ENCODE measurements at places on chromosomes 16 and 17. TPM values are rescaled to one million over a fixed set of nuclear protein-coding genes. Genes with fewer than 3 reads are reported as not detected.
A peak's percentile ranks its signal among the peaks of the same experiment; 100 is the strongest.

MRPL10 gene
- 61.6 TPM for polyA plus RNA-seq

HSD17B1 gene
- polyA plus RNA-seq: 0.97 TPM

CHCT1 gene
- not detected for polyA plus RNA-seq

SLFN13 gene
- polyA plus RNA-seq: 37.5 TPM

MYH8 gene
- not detected for polyA plus RNA-seq

TMEM235 gene
- 9.8 TPM for polyA plus RNA-seq

GRCh38 chr17:70120425-70120824 lies 45.4 kb downstream of the KCNJ16 start:
- DNase-seq: no peak

DNA sequence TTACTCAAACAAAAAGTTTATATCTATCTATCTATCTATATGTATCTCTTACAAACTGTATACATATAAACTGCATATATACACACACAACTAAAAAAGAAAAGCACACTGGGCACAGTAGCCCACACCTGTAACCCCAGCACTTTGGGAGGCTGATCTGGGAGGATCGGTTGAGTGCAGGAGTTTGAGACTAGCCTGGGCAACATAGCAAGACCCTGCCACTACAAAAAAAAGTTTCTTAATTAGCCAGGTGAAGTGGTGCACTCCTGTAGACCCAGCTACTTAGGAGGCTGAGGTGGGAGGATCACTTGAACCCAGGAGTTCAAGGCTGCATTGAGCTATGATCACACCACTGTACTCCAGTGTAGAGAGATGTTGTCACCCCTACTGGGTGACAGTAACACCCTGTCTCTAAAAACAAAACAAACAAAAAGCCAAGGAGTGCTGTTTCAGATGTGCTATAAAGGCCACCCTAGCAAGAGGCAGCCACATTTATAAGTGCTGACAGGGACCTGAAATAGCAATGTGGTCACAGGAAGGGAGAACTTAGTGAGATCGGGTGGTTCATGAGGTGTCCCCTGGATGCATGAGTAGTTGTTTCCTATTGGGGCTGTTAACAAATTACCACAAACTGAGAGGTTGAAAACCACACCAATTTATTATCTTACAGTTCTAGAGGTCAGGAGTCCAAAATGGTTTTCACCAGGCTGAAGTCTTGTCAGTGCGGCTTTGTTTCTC lies 4.8 kb downstream of the CD2BP2 start:
- DNase-seq: no peak

DNA sequence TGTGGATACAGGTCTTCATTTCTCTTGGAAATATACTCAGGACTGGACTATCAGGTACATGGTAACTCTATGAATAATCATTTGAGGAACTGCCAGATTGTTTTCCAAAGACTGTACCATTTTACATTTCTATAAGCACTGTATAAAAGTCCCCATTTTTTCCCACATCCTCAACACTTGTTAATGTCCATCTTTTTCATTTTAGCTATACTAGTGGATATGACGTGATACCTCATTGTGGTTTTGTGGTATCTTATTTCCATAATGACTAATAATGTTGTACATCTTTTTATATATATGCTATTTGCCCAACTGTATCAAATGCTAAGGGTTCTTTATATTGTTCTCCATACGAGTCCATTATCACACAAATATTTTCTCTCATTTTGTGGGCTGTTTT lies 22.9 kb downstream of the NUP88 start:
- DNase-seq: no peak

- DNase-seq: no peak
Observed at GRCh38 chr17:80766290-80766855, 221.7 kb downstream of the RPTOR start.

GRCh38 chr16:63581570-63581969 lies 1540.3 kb downstream of the CDH11 start:
- no peak for DNase-seq

DNA sequence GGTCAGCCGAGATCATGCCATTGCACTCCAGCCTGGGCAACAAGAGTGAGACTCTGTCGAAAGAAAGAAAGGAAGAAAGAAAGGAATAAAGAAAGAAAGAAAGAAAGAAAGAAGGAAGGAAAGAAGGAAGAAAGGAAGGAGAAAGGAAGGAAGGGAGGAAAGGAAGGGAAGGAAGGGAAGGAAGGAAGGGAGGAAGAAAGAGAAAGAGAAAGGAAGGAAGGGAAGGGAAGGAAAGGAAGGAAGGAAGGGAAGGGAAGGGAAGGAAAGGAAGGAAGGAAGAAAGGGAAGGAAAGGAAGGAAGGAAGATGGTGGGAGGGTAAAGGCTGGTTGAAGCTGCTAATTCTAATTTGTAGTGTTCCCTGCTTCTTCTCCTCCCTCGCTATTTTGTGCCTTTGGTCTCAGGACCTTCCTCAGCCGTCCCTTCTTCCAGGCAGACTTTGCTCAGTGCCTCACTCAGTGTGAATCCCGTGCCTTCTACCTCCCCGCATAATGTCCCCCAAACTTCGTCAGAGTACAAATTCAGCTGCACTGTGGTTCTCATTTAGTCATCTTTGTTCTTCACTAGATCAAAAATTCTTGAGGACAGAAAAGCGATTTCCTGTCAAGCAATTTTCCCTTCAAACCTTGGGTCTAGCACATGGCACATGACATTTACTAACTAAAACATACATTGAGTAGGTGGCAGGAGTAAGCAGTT lies 31.1 kb upstream of the PAFAH1B1 start:
- no peak for DNase-seq

DNA sequence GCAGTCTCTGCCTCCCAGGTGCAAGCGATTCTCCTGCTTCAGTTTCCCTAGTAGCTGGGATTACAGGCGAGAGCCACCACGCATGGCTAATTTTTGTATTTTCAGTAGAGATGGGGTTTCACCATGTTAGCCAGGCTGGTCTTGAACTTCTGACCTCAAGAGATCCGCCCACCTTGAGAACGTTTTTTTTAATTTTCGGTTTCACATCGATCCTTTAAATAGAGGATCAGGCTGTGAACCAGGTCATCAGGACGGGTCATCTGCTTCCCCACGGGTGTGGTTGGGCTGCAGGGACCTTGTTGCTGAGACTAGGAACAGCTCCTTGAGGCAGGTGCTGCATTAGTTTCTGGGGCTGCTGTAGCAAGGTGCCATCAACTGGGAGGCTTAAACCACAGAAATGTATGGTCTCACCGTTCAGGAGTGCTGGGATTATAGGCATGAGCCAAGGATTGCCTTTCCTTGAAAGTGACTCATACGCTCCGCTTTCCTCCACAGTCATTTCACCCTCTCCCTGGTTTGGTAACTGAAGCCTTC lies 7.9 kb upstream of the NAGPA start:
- no peak for DNase-seq

DNA sequence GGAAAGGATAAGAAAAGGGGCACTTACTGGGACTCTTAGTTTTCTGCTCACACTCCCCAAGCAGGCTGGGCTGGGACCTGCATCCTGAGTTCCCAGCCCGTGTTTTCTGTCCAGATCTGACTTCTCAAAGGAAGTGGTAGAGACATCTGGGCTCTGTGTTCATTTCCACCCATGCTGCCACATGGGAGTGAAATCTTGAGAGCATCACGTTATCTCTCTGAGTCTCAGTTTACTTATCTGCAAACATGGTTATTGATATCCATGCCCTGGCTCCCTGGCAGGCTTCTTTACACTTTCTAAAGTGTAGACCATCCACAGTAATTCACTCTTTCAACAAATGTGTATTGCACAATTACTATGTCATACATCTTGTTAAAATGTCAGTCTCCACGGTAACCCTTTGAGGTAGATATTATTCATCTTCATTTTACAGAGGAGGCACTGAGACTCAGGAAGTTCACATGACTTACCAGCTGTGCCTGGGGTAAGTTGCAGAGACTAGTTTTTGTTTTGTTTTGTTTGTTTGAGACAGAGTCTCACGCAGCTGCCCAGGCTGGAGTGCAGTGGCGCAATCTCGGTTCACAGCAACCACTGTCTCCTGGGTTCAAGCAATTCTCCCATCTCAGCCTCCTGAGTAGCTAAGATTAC lies 3.4 kb downstream of the ZNF688 start:
- DNase-seq: no peak

GRCh38 chr17:32253117-32253611 lies 12.5 kb upstream of the RHBDL3 start:
- DNase-seq: peak; percentile 78

- no peak for DNase-seq
Observed at GRCh38 chr17:55644346-55644745, 78.3 kb downstream of the TMEM100 start.
